MV-4-11 (cell line): ENCODE measurements at places on chromosomes 11 and 22.

DNA sequence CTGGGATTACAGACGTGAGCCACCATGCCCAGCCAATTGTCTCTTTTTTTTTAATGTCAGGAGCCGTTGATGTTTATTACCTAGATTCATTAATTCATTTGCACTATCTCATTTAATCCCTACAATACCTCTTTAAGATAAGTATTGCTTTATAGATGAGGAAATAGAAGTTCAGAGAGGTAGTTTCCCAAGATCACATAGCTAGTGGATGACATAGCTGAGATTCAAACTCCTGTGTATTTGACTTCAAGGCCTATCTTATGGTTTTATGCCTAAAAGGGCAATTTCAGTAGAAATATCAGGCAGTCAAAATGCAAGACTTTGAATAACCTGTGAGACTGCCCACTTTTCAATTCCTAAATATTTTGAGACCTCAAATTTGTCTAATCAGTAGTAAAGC is 66.5 kb downstream of the PPME1 start:
- no peak for DNase-seq

- peak; percentile 87 for DNase-seq
These were observed 3.7 kb upstream of the POLD4 start for GRCh38 chr11:67356864-67357561.

DNA sequence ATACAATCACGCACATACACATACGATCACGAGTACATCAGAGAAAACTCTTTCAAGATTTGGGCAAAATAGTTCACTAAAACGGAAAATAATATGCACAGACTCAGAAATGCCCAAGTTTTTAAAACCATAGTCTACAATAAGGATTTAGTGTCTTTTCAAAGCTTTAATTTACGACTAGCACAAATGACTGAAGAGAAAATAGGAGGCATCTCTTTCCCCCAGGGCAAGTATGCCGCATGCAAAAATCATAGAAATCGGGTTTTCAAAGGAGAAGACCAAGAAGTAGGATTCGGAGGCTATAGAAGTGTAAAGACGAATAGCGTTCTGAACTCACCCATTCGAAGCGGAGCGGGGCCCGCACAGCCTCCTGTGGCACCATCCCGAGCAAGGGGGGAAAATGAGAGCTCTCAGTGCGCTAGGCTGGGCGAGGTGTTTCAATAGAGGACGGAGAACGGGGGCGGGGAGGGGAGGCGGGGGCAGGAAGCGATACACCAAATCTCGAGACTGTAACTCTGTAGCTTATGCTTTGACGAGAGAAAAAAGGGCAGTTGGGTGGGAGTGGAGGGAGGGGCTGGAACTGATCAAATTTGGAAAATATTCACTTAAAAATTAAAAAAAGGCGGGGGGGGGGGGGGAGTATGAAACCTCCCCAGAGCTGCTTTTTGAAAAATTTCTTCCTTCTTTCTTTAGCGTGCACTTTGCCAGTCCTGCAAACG is 15.8 kb downstream of the BLID start:
- DNase-seq: no peak

DNA sequence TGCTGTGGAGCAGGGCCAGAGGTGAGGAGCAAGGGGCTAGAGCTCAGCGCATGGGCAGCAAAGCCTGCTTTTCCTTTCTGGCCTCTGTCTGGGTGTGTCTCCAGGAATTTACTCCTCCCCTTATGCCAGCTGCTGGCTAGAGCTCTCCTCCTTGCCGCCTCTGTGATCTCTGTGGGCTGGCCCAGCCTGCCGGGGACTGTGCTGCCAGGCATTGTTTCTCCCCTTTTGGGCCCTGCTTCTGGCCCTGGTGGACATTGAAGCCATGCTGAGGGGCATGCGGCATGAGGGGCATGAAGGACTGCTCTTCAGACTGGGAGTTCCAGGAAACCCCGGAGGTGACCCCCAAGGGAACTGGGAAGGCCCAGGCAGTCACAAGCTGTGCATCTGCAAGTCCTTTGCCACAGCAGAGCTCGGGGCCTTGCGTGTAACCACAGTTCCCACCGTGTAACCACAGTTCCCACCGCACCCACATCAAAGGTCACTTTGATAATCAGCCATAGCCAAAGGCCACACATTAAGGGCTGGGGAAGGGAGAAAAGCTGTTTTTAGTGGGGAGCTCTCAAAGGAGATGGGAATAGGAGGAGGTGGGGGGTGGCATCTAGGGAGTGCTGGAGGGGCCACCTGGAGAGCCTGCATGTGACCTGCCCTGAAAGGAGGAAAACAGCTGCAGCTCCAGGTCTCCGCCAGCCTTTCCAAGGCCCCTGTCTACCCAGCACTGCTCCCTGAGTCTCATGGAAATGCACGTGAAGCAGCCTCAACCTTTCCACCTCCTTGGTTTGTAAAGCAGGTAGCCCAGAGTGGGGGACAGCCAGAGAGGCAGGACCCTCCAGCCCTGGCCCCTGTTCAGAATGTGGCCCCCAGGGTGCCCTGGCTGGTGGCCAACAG is 62.3 kb downstream of the PPFIBP2 start:
- peak; percentile 50 for DNase-seq

- peak; percentile 100 for DNase-seq
These were observed 2.6 kb downstream of the CYTH4 start for GRCh38 chr22:37284805-37285355.

DNA sequence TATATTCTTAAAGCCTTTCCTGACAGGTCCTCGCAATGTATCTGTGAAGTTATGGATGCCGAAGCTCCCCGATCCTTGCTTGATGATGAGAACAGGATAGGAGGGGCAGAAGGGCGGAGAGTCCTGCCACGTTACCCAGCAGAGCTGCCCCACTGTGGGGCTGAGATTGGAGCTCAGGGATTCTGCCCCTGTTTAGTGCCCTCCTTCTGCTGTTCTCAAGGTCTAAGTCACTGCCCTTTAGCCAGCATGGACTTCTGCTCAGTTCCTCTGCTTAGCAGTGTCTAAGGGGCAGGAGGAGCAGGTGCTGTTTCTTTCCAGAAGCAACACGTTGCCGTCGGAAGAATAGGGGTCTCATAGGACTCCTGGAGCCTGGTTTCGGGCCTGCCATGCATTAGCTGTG is 164.2 kb upstream of the B3GAT1 start:
- DNase-seq: no peak
